ENCODE measurements at places on chromosomes 2 and 18.

GRCh38 chr2:188492751-188493150 lies 201.1 kb downstream of the GULP1 start:
- no peak for DNase-seq

GRCh38 chr18:45998244-45998643 lies 31.1 kb upstream of the EPG5 start:
- no peak for DNase-seq

GRCh38 chr2:55936351-55936750 lies 12.8 kb upstream of the EFEMP1 start:
- no peak for DNase-seq

- DNase-seq: no peak
Observed at GRCh38 chr2:180038997-180039396, 31.9 kb upstream of the CWC22 start.

DNA sequence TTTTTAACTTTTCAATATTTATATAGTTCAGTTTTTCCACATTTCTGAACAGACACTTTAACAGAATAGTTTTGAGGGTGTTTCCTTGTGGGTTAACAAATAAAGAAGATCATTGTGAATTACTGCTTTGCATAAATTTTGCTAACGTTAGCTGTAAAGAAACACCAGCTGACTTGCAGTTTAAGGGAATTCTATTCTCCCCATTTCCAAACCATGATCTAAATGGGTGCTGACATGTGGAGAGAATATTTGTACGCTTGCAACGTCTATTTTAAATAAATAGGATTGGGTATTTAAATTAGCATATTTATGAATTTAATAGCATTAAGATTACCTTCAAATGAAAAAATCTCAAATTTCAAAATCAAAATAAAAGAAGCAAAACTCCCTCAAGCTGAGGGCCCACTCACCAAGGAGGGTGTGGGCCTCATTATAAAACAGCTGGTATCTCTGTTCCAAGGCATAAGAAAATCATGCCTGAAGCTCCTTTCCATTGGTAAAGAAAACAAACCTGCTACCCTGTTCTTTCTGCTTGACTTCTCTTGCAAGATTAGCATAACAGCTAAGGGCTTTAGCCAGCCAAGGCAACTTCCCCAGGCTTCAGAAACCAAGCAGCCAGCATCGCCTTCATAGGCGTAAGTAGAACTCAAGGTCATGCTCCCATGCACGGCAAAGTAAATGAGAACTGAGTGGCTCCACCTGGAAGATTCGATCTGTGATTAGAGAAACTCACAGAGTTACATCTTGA lies 3.2 kb downstream of the MRO start:
- DNase-seq: no peak

- no peak for DNase-seq
Observed at GRCh38 chr2:153408710-153409385, 69.7 kb downstream of the RPRM start.

GRCh38 chr2:143183804-143184463 lies 54.7 kb downstream of the ARHGAP15 start:
- DNase-seq: no peak

DNA sequence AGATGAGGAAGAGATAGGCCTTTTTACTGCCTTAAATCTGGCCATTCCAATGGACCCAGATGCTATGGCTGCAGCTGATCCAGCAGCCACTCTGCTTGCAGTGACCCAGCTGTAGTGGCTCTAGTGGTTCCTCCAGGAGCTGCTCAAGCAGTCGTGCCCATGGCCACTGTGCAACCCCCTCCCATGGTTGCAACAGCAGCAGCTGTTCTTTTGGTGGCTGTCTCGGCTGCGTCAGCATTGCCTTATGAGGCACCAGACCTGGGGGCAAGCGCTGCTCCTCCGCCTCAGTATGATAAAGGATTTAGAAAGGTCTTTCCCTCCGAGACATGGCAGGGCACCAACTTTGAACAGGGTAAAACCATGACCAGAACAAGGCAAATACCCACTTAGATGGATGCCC lies 384.9 kb upstream of the DCC start:
- DNase-seq: no peak

DNA sequence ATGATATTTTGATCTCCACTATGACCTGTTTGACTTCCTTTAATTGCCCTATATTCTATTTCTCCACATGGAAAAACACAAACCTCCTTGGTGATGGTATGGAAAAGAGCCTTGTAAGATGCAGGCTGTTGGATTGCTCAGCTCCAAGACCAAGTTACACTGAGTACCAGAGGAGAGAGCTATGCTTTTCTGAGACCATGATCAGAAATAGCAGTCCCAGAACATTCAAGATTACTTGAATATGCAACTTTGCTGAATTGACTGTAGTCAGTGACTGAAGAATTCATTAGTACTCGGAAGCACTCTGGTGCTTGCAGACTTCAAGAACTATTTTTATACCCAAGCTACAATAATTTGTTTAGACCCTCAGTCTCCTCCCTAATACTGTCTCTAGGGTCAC lies 310.6 kb upstream of the FSIP2 start:
- DNase-seq: no peak

- DNase-seq: no peak
Observed at GRCh38 chr2:136359121-136359965, 241.4 kb upstream of the CXCR4 start.

DNA sequence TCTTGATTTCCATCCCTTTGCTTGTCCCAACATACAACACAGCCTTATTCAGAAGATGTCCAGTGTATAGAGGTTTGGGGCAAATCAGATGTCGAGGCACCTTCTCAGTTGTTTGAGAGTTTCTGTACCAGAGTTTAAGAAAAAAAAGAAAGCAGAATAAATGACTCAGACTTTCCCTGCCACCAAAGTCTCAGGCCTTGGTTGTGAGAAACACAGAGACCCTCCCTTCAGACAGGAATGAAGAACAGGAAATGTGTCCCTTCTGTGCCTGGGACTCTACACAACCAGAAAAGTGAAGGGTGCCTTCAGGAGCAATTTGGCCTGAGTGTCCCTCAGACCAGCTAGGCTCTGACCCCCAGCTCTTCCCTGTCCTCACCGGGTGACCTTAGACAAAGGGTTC lies 37.3 kb upstream of the REL start:
- no peak for DNase-seq

DNA sequence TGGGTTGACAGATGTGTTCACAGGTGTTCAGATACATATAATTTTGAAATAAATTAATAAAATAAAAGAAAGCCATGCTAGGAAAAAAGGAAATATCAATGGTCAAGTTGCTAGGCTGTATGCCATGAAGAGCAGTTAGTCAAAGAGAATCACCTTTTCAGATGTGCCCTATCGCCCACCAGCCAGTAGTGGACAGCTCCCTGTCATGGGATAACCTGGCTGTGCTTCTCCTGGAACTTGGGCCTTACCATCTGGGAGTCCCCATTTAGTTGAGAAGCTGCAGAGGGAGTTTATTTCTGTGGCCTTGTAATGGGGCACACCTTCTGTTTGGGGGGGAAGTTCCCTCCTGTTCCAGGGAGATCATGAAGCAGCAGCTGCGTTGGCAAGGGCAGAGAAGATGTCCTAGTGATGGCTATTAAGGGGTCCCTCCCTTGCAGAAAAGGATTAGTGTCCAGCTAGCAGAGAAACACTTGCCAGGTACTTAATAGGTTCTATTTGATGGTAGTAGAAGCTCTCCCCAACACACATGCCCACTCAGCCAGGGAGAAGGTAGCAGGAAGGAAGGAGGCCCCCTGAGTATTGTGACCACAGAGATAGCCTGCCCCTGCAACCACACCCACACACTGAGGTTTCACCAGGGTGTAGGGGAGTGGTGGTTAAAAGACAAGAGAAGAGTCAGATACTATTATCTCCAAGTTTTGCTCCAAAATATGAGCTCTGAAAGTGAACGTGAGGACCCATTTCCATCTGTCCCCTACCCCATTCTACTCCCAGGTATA lies 117.7 kb downstream of the B3GNT2 start:
- DNase-seq: peak; percentile 73

DNA sequence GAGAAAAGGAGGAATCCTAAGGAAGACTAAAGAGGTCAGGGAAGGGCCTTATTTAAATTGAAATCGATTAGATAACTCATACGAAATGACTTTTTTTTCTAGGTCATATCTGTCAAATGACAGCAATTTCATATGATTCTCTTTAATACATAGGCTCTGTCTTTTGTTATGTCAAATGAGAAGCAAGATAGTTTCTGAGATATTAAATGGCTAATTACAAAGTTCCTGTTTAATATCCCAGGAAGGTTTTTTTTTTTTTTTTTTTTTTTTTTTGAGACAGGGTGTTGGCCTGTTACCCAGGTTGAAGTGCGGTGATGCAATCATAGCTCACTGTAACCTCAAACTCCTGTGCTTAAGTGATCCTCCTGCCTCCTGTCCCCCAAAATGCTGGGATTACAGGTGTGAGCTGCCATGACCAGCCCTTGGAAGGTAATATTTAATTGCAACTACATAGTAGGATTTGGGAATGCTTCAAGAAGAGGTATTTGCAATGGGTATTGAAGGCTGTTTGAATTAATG lies 48.0 kb upstream of the RMND5A start:
- no peak for DNase-seq

Measured in activated CD8-positive, alpha-beta memory T cell treated with anti-CD3 and anti-CD28 coated beads for 24 hours (primary cell).